ENCODE measurements at places on chromosomes 1 and 21. TPM values are rescaled to one million over a fixed set of nuclear protein-coding genes. Genes with fewer than 3 reads are reported as not detected.

Gene LELP1
- not detected for total RNA-seq

Gene C4BPA
- total RNA-seq = not detected

Gene FCRL2
- not detected for total RNA-seq

Gene NBPF6
- total RNA-seq = not detected

Gene SLC6A9
- total RNA-seq = 5.6 TPM

Gene IL12RB2
- total RNA-seq = not detected

Gene GSTM5
- total RNA-seq = not detected

Gene OR2M5
- total RNA-seq = not detected

Gene FCRL1
- total RNA-seq = not detected

Gene S100A16
- total RNA-seq = 751 TPM

Gene KRTAP13-4
- total RNA-seq = not detected

Gene NPR1
- 15.3 TPM for total RNA-seq

Gene SMYD3
- 22.2 TPM for total RNA-seq

Gene TDRD5
- 0.05 TPM for total RNA-seq

Gene MMP23B
- 0.49 TPM for total RNA-seq

Gene AUNIP
- total RNA-seq = 2.5 TPM

Gene HRNR
- total RNA-seq = not detected

Gene DCDC2B
- total RNA-seq = not detected

Gene CDC42BPA
- total RNA-seq = 35.7 TPM

Gene C1orf185
- not detected for total RNA-seq

Gene TNFRSF1B
- total RNA-seq = 22.3 TPM

Gene DSCAM
- not detected for total RNA-seq

Gene NTMT2
- not detected for total RNA-seq

Gene EPHA8
- total RNA-seq = not detected

Gene LAPTM5
- total RNA-seq = 55.9 TPM

Gene ARHGEF10L
- total RNA-seq = 0.47 TPM

Gene CD53
- total RNA-seq = not detected

Gene UMODL1
- not detected for total RNA-seq

Gene ARTN
- 0.05 TPM for total RNA-seq

Gene CXADR
- total RNA-seq = 3.1 TPM

Gene KRTAP19-3
- total RNA-seq = not detected

Gene KMO
- not detected for total RNA-seq

Gene NID1
- 87.7 TPM for total RNA-seq

Gene DPYD
- total RNA-seq = 17.6 TPM

Gene KDF1
- not detected for total RNA-seq

Gene NR0B2
- total RNA-seq = not detected

Gene RGS16
- total RNA-seq = 0.07 TPM

Gene OR2L3
- total RNA-seq = not detected

Gene TMEM79
- total RNA-seq = 2.3 TPM
